ENCODE measurements at places on chromosomes 16 and 17. TPM values are rescaled to one million over a fixed set of nuclear protein-coding genes. Genes with fewer than 3 reads are reported as not detected.

DNA sequence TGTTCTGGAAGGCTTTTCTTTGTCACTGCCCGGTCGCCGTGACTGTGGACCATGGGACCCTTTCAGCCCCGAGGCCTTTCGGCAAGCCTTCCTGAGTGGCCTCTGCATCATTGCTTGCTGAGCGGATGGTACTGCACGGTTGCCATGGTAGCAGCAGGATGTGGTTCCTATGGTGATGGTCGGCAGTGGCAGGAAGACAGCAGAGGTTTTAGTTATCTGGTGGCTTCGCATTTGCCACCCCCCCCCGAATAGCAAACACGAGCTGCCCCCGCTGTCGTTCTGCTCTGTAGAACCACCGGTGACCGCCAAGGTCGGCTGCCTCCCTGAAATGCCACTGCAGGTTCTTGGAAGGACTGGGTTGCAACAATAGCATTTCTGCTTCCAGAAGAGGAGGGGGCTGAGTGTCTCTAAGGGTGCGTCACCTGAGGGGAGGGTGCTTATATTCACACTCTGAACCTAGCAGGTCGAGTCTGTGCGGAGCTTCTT, 76.6 kb downstream of the CMIP start:
- DNase-seq: peak; percentile 58

The TBC1D3I gene
- 0.57 TPM for total RNA-seq

The C16orf54 gene
- total RNA-seq: 172 TPM

DNA sequence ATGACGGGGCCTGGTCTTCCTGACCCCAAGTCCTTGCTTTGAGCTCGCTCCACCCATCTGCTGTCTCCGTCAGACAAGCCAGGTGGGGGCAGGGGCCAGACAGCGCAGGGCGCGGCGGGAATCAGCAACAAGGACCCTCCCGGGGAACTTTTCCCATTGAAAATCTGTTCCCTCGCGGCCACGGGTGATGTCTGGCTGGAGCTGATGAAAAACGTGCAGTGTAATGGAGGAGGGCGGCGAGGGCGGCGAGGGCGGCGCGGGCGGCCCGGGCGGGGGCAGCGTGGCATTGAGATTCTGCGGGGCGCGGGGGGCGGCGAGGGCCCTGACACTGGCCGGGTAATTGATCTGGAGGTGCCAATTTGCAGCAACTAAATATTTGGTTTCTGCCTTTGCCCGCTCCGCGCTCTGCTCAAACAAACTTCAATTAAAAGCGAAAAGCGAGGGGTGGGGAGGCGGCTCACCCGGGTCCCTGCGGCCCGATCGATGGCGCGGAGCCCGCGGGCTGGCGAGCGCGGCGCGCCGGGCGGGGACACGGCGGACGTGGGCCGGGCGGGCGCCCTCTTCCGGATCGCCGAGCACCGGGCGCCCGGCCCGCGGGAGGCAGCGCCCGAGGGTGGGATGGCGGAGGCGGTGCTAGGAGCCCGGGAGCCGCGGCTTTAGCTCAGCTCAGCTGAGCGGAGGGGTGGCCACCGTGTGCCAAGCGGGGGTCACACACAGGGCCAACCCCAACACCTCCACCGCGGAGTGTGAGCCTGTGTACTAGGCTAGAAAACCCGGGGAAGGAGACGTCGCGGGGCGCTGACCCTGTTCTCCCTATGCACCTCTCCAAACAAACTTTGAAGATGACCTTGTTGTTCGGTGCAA, 32.4 kb downstream of the DCAKD start:
- DNase-seq: peak; percentile 39

DNA sequence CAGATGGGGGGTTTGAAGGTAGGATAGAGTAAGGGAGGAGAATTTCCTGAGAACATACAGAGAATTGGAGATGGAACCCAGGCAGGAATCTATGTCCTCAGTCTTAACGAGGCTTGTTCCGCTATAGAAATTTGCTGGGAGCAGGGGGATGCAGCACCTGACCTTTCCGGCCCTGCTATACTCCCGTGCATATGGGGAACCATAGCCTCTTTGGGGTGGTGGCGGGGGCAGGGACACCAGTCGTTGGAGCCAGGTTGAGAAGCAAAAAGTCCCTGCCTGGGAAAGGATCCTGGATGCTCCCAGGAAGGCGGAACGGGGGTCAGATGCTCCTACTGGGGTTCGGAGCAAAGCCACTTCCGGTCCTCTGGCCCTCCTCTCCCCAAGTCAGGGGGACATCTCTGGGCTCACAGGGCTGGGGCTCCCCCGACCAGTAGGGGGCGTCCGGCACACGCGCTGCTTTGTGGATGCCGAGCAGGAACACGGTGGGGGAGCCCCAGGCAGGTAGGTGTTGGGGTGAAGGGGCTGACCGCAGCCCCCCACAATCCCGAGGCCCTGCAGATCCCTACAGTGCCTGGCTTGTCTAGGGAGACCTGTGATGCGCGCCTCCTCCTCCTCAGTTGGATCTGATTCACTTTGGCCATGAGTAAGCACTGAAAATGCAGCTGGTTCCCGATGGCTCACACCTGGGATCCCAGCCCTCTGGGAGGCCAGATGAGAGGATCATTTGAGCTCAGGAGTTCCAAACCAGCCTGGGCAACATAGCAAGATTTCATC, 15.5 kb upstream of the TFAP4 start:
- DNase-seq: peak; percentile 68

GRCh38 chr17:7307686-7308624, 527 bp downstream of the EIF5A start:
- peak; percentile 60 for DNase-seq

DNA sequence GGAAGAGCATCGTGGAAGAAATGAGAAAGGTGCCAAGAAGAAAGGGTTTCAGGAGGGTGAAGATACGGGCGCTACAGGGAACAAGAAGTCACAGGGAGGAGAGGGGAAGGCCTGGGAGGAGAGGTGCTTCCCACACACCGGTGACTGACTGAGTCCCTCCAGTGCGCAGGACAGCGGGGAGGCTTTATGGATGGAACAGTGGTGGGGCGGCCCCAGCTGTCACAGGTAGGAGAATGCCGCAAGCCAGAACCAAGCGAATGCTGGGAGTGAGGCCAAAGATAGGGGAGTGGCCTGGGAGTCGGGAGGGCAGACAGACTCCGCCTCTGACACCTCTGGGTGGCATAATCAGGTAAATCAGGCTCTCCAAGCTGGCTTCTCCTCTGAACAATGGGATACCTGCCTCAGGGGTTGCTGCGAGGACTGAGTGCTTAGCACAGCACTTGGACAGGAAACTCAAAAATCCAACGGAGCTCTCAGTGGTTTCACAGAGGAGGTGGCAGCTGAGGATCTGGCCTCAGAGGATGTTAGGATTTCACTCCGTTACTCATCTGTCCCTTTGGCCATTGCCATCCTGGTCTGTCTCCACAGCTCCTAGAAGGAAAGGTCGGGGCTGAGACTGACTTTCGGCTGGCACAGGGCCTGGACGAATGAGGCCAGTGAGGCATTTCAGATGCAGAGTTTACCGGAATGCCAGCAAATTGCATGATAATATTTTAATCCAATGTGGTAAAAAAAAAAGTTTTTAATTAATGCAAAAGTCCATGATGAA, 717 bp upstream of the CNP start:
- DNase-seq: peak; percentile 23

DNA sequence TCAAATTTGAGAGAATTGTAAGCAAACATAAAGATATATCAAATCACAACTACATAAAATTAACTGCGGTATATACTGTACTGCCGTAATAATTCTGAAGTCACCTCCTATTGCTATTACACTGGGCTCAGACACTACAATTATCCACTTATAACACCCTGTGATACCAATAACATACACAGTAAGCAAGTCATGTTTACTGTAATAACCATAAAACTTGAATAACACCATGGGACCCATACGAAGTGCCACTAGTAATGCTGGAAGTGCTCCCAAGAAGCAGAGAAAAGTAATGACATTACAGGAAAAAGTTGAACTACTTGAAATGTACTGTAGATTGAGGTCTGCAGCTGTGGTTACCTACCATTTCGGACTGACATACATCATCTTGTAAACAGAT, 24.0 kb downstream of the CMC2 start:
- DNase-seq: no peak

The KCNJ18 gene
- not detected for total RNA-seq

DNA sequence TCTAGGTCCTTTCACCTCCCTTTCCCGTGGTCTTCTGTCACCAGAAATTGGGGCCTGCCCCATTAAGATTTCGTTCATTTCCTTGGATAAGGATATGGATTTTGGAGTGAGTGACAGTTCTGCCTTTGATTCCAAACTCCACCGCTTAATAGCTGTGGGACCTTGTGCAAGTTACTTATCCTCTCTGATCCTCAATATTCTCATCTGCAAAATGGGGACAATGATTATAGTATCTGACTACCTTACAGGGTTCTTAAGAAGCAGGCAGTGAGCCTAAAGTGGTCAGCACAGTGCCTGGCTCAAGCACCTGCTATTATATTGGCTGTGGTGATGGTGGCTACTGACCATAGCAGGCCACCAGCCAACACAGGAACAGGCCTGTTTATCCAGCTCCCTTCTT, 15.6 kb downstream of the TBKBP1 start:
- no peak for DNase-seq

The MAP2K6 gene
- total RNA-seq: 16.3 TPM

DNA sequence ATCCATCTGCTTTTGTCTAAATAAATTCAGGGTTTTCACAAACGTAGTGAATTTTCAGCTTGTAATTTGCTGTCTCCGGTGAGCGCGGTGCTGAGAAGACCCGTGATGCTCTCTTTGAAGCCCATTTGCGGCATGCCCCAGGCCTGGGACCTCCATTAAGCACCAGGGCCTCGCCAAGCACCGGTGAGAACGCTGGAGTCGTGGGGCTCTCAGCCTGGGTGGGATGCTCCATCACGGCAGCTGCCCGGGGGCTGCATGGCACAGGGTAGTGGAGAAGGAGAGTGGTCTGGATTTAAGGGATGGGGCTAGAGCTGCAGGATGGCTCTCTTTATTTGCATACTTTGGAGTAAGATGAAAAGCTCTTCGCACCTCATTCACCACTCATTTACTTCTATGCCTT, 248.7 kb downstream of the ABCC12 start:
- DNase-seq: no peak

GRCh38 chr16:17343028-17343427, 127.7 kb downstream of the XYLT1 start:
- no peak for DNase-seq

The RGS11 gene
- not detected for total RNA-seq

DNA sequence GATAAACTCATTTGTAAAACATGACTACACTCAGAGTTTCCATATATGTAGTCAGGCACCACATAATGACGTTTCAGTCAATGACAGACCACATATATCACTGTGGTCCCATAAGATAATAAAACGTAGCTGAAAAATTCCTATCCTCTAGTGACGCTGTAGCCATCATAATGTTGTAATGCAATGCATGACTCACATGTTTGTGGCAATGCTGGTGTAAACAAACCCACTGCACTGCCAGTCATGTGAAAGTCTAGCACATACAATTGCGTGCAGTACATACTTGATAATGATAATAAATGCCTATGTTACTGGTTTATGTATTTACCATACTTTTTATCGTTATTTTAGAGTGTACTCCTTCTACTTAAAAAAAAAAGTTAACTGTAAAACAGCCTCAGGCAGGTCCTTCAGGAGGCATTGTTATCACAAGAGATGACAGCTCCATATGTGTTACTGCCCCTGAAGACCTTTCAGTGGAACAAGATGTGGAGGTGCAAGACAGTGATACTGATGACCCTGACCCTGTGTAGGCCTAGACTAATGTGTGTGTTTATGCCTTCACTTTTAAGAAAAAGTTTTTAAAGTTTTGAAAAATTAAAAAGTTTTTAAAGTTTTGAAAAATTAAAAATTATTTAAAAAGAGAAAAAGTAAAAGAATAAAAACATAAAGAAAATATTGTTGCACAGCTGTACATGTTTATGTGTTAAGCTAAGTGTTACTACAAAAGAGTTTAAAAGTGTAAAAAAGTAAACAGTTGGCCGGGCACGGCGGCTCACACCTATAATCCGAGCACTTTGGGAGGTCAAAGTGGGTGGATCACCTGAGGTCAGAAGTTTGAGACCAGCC, 9.0 kb downstream of the STAT5B start:
- peak; percentile 35 for DNase-seq

DNA sequence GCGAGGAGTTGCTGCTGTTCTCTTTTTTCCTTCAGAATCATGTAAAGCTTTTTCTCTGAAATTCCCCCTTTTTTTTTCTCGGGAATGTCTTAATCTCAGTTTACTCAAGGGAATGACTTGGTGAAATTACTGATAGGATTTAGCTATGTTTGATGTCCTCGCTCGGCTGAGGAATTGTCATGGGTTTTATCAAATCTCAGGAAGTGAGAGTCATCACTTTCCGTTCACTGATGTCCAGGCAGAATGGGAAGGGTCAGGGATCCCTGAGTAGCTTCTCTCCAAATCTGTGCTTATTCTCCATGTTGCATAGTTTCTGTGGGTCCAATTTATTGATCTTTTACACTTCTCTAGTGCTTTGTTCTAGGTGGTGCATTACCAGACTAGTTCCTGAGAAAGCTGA, 6.3 kb downstream of the IGSF6 start:
- DNase-seq: no peak

The CACNG4 gene
- total RNA-seq: not detected

DNA sequence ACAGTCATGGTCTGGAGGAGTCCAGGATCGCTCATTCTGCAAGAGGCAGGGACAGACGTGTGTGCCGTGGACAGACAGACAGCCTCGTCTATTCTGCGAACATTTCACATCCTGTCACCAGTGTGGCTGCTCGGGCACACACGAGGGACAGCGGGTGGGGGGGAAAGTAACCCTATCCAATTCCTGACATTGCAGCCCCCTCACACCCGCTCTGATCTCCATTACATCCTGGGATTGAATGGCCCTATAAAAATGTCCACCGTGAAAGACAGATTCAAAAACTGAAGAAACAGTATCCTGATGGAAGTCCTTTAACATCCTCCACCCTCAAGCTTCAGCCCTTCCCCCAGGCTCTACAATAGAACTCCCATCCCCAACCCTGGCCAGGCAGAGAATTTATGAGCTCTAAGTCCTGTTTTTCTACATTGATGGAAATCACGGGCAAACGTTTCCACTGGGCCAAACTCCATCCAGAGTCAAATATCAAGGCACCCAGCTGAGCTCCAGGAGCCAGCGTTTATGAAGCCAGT, 39.4 kb downstream of the HS3ST3A1 start:
- DNase-seq: no peak

GRCh38 chr16:27258241-27258734, 10.3 kb downstream of the NSMCE1 start:
- no peak for DNase-seq

The PTGES3L gene
- total RNA-seq: 2.3 TPM

The NKD1 gene
- 2.8 TPM for total RNA-seq

DNA sequence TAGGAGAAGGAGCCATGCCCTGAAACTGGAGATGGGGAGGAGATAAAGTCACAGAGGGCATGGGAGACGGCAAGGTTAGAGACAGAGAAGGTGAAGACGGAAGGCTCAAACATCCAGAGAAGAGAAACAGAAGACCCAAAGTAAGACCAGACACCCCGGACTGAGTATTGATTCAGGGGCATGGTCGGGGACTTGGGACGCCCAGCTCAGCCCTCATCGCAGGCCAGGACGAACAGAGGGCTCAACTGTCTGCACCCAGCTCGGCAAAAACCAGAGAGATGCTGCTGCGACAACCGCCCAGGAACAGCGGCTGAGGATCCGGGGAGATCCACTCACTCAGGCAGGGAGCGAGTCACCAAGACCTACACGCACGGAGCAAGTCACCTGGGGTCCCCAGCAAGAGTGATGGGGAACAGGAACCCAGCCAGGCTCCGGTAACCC, 999 bp downstream of the XYLT1 start:
- peak; percentile 28 for DNase-seq

- peak; percentile 6 for DNase-seq
These were observed 3.0 kb downstream of the CORO1A start for GRCh38 chr16:30186444-30186781.

GRCh38 chr17:64164596-64165285, 34.8 kb upstream of the ERN1 start:
- no peak for DNase-seq

GRCh38 chr17:17164156-17164555, 42.0 kb downstream of the PLD6 start:
- no peak for DNase-seq
